ENCODE measurements at places on chromosomes 3 and 15.

GRCh38 chr15:94397337-94397736 lies 166.0 kb downstream of the MCTP2 start:
- no peak for DNase-seq

DNA sequence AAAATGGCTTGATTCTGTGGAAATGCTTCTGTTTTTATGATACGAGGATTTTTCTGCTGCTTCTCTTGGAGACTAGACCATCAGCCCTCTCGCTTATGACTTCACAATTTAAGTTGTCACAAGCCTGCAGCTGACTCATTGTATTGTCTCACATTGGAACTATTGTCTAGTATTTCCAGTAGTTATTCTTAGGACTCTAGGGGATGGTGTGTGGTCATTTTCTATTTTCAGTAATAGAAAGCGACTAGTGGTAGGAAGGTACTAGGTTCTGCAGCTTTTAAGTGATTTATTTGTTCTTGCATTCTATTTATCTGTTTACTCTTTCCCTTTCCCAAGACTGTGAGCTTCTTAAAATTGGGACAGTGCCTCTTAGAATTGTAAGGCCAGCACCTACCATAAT lies 66.3 kb upstream of the CRTC3 start:
- no peak for DNase-seq

- no peak for DNase-seq
Measured at GRCh38 chr3:123385981-123386380, 62.9 kb downstream of the ADCY5 start.

GRCh38 chr3:50464569-50464968 lies 38.9 kb downstream of the CACNA2D2 start:
- no peak for DNase-seq

- DNase-seq: no peak
Measured at GRCh38 chr3:52458031-52458760, 2.8 kb downstream of the NISCH start.

DNA sequence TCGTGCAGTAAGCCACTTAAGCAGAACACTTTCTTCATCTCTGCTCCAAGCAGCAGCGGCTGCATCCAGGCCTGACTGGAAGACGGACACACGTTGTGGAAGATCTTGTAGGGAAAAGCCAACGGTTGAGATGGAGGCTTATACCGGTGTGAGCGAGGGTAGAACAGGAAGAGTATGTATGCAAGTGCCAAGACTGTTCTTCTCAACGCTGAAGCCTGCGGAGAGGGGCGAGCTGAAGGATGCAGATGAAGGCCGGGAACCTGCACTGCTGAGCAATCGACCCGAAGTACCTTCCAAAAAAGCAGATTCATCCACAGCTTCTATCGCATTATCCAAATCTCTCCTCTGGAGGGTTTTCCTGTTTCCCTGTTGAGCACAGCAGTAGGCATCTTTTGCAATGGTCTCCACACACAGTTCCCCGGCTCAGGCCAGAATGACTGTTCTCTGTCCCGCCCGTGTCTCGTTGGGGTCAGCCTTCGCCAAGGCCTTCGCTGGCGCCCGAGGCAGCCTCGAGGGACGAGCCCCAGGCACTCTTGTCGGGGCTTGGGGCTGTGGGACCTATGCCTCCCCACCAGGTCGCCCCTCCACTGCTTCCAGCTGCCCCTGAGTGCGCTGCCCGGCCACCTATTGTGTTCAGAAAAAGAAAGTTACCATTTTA lies 22.2 kb upstream of the DYNC1LI1 start:
- no peak for DNase-seq

DNA sequence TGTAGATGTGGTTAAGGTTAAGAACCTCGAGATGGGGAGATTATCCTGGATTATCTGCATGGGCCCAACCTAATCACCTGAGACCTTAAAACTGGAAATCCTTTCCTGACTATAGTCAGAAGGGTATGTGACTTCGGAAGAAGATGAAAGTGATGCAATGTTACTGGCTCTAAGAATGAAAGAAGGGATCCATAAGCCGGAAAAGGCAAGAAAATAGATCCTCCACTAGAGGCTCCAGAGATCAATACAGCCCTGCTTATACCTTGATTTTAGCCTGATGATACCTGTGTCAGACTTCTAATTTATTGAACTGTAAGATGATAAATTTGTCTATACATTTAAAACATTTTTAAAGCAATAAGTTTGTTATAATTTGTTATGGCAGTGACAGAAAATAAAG lies 21.5 kb upstream of the GASK1A start:
- no peak for DNase-seq

DNA sequence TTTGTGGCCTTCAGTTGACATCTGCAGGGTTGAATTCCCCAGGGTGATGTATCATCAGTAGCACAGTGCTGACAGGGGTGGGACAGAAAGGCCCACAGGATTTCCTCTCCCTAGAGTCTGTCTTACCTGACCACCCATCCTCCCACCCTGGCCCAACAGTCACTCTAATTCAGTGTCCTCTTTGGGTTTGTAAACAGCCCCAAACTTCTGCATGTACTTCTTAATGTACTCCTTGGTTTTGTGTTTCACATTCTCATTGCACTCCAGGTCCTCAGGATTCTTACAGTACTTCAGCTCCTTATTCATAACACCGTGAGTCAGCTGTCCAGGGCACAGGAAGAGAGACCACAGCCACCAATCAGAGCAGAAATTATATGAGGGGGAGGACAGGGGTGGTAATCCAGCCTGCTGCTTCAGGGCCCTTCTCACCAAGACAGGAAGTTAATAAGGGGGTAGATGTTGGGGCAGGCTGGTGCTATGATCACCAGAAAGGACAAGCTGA lies 37.5 kb downstream of the NBEAL2 start:
- DNase-seq: no peak

DNA sequence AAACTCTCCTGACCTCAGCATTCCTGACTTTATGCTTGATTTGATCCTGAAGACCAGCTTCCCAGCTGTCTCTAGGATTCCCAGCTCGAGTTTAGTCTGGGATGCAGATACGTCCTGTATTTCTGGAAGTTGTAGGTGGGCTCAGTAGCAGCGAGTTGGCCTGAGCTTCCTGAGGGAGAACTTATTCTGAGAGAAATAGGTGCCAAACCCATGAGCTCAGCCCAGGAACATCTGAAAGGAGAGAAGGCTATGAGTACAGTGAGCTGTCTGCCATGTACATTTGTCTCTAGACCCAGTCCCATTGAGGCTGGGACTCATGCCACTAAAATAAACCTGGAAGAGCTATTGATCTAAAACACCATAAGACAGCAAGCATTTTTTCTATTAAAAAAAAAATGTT lies 36.6 kb upstream of the SLC9A9 start:
- no peak for DNase-seq

DNA sequence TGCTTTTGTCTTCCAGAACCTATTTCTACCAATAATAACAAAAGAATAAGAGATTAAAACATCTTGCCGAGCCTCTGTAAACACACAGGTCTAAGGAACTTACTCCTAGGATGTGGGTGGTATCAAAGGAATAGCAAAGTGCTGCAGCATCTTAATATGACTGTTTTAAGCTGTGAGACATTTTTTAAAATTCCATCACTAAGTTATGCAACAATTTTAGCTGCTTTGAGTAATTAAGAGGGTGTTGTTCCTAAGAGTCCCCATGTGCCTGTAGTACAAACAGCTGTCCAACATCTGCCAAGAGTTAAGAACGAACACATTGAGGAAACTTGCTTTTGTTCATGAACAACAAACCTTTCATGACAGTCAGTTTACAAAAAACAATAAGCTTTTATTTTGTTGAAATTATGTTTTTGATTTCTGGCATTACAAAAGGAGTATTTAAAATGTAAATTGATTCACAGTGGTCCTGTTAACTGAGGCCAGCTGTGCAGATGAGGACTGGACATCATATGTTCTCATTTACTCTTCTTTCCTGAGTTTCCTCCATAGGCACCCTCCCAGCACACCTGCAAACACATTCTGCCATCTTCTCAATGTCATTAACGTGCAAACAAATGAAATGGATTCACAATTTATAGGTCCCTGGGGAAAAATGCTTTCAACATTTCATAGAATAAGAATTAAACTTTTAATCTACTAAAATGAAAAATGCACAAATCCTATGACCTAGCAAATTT lies 337.3 kb upstream of the ARHGEF26 start:
- no peak for DNase-seq

DNA sequence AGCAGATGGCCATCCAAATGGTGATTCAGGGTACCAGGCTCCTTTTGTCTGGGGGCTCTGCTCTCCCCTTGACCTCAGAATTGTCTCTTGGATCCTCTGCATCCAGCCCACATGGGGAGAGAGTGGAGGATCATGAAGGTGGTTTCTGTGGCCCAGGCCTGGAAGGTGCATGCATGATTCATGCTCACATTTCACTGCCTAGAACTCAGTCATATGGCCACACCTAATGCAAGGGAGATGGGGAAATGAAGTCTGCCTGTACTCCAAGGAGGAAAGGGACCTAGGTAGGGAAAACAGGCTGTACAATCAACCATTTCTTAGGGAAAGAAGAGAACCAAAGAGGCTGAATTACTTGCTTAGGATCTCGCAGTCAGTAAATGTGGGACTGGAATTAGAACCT lies 15.1 kb downstream of the HRG start:
- no peak for DNase-seq

- no peak for DNase-seq
Measured at GRCh38 chr15:40986820-40987219, 33.5 kb downstream of the CHAC1 start.

DNA sequence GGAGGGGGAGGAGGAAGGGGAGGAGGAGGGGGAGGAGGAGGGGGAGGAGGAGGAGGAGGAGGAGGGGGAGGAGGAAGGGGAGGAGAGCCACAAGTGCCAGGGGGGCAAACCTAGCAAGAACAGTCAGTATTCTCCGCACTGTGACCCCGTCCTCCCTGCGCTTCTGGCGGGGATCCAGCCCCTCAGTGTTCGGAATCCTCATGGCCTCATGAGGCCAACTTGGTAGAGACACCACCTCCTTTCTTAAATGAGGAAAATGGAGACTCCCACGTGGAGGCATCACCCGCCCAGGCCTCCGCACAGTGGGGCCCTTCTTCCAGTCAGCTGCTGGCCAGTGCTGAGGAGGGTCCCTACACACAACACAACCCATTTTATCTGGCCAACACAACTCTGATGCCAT lies 163.4 kb downstream of the XXYLT1 start:
- DNase-seq: no peak

- no peak for DNase-seq
Measured at GRCh38 chr3:31444220-31445142, 88.2 kb upstream of the STT3B start.

Measured in SW480 (cell line).